ENCODE measurements at places on chromosomes 6 and 20.

GRCh38 chr20:16535277-16535676, 38.0 kb downstream of the KIF16B start:
- DNase-seq: no peak

GRCh38 chr6:73174646-73175045, 50.6 kb downstream of the KHDC1L start:
- no peak for DNase-seq

- no peak for DNase-seq
Measured at GRCh38 chr6:56850626-56851025, 104.3 kb upstream of the BEND6 start.

DNA sequence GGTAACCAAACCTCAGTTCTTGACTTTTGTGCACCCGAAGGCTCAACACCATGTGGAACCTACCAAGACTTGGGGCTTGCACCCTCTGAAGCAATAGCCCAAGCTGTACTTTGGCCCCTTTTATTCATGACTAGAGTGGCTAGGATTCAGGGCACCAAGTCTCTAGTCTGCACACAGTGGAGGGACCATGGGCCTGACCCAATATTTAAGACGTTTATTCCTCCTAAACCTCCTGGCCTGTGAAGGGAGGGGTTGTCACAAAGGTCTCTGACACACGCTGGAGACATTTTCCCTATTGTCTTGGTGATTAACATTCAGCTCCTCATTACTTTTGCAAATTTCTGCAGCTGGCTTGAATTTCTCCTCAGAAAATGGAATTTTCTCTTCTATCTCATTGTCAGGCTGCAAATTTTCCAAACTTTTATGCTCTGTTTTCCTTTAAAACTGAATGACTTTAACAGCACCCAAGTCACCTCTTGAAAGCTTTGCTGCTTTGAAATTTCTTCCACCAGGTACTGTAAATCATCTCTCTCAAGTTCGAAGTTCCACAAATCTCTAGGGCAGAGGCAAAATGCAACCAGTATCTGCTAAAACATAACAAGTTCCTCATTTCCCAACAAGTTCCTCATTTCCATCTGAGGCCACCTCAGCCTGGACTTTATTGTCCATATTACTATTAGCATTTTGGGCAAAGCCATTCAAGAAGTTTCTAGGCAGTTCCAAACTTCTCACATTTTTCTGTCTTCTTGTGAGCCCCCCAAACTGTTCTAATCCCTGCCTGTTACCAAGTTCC, 481.4 kb upstream of the BTBD3 start:
- DNase-seq: no peak

GRCh38 chr6:126337323-126337722, 2.6 kb upstream of the CENPW start:
- DNase-seq: no peak

DNA sequence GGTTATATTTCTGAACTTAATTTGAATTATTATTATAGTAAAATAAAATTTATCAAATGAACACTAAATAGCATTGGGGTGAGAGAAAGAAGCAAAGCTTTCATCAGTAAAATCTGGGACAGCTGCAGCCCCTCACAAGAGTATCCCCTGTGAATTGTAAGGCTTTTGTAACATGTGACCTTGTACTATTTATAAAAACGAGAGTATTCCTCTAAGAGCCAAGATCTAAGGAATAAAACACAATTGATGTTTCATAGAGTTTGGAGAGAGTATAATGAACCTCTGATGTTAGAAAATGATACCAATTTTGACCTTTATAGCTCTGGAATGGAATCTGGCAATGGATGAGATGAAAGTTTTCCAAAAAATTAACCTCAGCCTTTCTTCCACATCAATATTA, 617.2 kb upstream of the ID4 start:
- no peak for DNase-seq

GRCh38 chr6:17202526-17202925, 78.6 kb upstream of the RBM24 start:
- no peak for DNase-seq

GRCh38 chr6:167394339-167394738, 69.5 kb downstream of the TTLL2 start:
- DNase-seq: no peak

- DNase-seq: no peak
Measured at GRCh38 chr6:112752305-112752704, 405.2 kb downstream of the RFPL4B start.

DNA sequence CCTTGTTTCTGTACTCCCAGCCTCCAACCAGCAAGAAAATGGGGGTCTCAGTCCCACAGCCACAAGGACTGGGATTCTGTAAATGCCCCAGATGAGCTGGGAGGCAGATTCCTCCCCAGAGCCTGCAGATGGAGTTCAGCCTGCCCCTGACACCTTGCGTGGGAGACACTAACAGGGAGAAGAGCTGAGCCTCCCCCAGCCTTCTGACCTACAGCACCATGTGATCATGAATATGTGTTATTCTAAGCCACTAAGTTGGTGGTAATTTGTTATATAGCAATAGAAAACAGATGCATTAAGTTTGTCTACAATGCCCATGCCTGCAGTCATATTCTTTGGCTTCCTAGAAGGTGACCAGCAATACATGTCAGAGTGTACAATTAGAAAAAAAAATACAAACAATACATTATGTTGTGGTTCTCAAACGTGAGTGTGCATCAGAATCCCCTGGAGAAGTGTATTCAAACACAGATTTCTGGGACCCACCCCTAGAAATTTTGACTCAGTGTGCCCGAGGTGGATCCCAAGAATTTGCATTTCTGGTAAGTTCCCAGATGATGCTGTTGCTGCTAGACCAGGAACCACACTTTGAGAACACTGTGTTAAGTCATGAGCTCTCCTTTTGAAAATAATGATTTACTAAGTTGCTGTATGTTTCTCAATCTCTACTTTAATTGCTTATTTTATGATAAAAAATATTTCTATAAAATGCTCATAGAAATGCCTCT, 39.9 kb downstream of the SLC22A3 start:
- DNase-seq: no peak

DNA sequence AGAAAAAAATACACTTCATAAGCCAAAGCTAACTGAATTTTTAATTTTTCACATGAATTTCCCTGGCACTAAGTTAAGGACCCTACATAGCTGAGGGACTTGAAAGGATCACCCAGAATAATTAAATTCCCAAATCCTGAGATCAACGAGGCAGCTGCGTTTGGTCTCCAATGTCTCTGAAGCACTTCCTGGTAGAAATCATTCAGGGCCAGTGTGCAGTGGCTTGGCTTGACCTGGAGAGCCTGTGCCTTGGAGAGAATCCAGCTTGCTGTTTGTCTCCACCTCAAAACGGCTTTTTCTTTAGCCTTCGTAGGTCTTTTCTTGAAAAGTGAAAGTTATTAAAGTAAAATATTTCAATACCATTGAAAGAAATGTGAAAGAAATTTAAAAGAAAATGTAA, 92.4 kb downstream of the SMOC2 start:
- DNase-seq: no peak

GRCh38 chr6:167735084-167735950, 91.4 kb upstream of the AFDN start:
- DNase-seq: no peak

GRCh38 chr6:14147891-14148290, 30.3 kb downstream of the CD83 start:
- DNase-seq: no peak

DNA sequence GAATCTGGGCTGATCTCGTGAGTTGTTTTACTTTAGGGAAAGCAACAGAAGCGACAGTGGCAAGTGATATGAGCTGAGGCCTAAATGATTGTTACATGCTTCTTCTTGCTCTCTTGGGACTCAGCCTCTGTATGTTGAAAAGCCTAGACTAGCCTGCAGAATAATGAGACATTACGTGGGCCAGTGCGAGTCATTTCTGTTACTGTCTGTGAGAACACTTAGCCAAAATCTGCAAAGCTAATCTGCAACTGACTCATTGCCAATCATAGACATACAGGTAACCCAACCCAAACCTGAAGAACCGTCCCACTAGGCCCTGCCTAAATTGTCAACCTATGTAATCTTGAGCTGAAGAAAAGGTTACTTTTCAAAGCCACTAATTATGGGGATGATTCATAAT, 77.4 kb upstream of the F13A1 start:
- DNase-seq: no peak

GRCh38 chr20:50296450-50297375, 106.1 kb downstream of the CEBPB start:
- DNase-seq: peak; percentile 27

DNA sequence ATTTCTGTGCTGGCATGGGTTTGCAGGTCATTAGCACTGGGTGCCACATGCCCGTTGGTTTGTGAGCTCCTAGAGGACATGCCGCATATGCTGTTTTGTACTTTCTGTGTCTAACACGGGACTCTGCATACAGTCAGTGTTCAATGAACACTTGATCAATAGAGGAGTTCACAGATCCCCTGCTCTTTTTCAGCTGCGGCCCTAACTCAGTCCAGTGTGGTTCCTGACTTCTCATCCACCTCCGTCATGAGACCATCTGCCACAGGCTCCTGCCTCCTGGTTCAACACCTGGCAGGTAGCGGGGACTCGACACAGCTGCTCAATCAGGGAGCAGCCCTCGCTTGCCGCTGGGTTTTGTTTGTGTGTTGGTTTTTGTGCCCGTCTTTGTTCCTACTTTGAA, 13.8 kb upstream of the BMP7 start:
- DNase-seq: no peak

- peak; percentile 94 for DNase-seq
Measured at GRCh38 chr20:21125849-21126580, at the start of gene KIZ. Gene KIZ (plus strand): TSS chr20:21126082. CDS start chr20:21126116, 34 bp downstream.

- DNase-seq: no peak
Measured at GRCh38 chr20:46031701-46032254, 2.8 kb downstream of the SLC12A5 start.

DNA sequence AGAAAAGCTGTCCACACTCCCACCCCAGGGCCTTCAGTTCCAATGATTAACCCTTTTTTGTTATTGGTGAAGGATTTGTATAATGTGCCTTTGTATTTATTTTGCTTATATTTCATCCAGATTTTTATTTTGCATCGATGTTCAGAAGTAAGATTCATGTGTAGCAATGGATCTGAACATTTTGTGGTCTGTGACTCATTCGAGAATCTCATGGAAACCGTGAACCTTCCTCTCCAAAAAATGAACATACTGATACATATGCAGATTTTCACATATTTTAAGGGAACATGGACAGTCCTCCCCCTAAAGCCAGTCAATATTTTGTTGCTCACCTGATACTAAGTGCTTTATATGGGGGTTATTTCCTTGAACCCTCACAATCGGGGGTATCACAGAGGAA, 421.8 kb upstream of the SOX4 start:
- peak; percentile 25 for DNase-seq
